Left hindlimb (tissue), 1 donor: ENCODE measurements at places on chromosomes 12 and 14.

DNA sequence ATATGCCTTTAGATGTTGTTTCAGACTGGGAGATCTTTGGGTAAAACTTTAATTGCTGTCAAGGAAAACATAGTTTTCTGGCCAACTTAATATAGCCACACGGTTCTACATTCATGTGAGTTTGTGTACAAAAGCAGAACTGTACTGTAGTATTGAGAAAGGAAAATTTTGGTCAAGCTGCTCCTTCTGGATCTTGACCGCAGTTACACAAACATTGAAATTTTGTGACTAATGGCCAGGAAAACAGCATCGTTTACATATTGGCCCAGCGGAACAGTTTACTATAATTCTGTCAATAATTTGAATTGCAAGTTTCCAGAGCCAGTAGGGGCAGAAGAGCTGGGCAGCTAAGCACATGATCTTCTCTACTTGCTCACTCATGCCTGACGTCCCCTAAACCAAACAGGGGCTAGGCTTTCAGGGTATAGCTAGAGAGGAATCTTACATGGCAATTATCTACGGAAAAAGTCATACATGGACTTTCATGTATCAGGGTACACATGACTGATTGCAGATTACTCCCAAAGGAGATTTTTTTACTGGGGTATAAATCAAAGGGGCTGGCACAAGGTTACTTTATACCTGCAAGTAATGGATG is 11.4 kb upstream of the ART4 start:
- no peak for DNase-seq

DNA sequence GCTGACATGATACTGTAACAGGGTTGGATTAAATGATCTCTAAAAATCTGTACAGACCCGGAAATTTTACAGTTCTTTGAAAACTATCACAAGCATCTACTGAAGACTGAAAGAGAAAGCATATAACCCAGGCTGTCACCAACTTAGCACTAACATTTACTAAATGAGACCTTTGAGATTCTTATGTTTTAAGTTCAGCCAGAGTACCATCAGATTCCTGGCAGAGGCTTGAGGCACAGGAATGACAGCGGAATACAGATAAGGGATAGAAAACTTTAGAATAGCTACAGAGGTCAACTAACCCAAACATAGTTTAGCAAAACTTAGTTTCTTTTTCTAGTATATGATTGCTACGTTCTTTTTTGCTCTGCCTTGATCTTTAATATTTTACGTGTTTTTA is 91.6 kb upstream of the FERMT2 start:
- DNase-seq = no peak

- DNase-seq = no peak
Observed at GRCh38 chr12:26255893-26256645, 60.7 kb downstream of the SSPN start.

- DNase-seq = no peak
Observed at GRCh38 chr14:100894416-100894815, 9.1 kb downstream of the RTL1 start.

- DNase-seq = no peak
Observed at GRCh38 chr12:57815177-57816000, 3.1 kb downstream of the AVIL start.

DNA sequence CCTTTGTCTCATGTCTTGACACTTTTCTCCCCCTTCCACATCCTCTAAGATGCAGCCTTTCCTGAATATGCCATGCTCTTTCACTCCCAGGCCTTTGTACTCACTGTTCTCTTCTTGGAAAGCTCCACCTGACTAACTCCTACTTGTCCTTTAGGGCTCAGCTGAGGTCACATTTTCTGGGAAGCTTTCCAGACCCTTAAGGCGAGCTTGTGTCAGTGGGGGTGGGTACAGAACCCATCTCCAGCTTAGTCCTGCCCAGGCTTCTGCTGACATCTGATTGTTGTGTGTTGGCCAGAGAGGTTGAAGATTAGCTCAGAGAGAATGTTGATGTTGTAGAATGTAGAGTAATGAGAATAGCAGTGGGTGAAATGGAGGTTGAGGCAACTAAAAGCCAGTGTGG is 2.9 kb upstream of the TSFM start:
- DNase-seq = no peak

DNA sequence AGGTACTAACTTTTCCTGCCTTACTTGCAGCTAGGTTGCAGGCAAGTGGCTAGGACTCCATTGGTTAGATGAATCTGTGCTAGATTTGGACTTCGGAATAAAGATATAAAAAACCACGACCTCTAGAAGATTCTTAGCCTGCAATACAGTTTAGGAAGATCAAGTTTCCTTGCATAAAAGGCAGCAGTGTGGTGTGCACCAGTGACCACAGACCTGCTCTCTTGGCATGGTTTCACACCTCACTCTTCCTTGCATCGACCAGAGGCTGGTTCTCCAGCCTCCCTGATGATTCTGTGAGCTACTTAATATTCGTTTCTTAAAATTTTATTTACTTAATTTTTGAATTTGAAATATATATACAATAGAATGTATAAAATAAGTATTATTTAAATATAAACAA is 9.8 kb downstream of the KLHDC1 start:
- DNase-seq = no peak

DNA sequence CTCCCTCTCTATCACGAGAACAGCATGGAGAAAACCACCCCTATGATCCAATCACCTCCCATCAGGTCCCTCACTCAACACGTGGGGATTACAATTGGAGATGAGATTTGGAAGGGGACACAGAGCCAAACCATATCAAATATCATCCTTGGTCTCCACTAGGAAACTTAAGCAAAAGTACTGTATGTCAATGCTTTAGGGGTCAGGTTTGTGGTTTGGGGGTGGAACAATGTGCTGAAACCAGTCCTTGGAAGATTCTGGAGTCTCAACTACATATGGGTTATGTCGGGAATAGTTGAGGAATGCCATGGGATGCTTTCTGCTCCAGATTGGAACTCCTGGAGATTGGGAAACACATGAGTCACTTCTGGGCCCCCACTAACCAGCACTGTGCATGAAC is 48.3 kb upstream of the CCDC63 start:
- DNase-seq = no peak

- no peak for DNase-seq
Observed at GRCh38 chr12:6215120-6215807, 15.1 kb downstream of the CD9 start.

DNA sequence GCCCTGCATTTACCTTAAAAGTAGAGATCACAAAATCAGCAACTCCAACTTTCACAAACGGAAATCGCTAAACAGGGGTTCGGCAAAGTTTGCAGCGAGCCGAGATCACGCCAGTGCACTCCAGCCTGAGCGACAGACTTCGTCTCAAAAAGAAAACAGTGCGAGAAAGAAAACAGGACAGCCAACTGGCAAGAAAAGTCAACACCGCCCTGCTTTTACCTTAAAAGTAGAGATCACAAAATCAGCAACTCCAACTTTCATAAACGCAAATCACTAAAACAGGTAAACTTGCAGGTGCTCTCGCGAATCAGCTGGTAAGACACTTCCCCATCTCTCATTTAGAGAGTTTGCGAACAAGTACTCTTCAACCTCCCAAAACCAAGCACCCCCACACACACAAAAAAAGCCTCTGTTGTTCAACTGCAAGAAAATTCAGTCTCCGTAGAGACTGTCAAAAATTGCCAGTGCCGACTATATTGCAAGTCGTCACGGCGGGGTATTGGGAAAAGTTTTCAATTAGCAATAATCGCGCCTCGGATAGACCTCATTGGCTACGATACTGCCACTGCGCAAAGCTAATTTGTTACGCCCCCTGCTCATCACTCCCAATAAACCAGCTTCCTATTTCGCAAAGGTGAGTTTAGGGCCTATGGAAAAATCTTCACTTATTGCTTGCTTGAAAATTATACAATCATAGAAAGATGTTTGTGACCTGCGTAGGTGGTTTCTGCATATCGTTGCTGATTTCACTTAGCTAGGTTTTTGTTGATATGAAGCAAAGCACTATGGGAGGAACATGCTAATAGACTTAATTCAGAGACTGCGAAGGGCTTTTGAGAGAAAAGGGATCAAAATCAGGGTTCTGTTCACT is at the start of gene RNU4-1:
Gene RNU4-1, minus strand, starts transcription at position 577 of the 871 bp plus-strand sequence.
- peak; percentile 85 for DNase-seq

GRCh38 chr12:15939111-15939510 is 28.0 kb downstream of the DERA start:
- DNase-seq = no peak

- no peak for DNase-seq
Observed at GRCh38 chr14:95817271-95817670, 59.4 kb upstream of the TUNAR start.

- no peak for DNase-seq
Observed at GRCh38 chr14:49159081-49159480, 427.1 kb downstream of the RPS29 start.

- no peak for DNase-seq
Observed at GRCh38 chr12:56431288-56431687, 17.9 kb downstream of the TIMELESS start.

GRCh38 chr12:51818566-51819300 is 29.8 kb downstream of the FIGNL2 start:
- DNase-seq = no peak

- peak; percentile 91 for DNase-seq
Observed at GRCh38 chr12:124786061-124786964, 77.4 kb downstream of the SCARB1 start.

DNA sequence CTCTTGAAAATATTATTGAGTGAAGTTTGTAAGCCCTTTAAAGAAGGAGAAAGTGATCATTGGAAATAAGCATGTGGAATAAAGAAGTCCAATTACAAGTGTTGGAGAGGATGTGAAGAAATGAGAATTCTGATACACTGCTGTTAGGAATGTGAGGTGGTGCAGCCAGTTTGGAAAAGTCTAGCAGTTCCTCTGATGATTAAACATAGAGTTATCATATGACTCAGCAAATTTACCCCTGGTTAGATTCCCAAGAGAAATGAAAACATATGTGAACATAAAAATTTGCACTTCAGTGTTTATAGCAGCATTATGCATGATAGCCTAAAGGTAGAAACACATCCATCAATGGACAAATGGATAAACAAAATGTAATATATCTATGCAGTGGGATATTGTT is 319.9 kb downstream of the AEBP2 start:
- no peak for DNase-seq

- no peak for DNase-seq
Observed at GRCh38 chr12:34287986-34288962, 266.0 kb downstream of the ALG10 start.

DNA sequence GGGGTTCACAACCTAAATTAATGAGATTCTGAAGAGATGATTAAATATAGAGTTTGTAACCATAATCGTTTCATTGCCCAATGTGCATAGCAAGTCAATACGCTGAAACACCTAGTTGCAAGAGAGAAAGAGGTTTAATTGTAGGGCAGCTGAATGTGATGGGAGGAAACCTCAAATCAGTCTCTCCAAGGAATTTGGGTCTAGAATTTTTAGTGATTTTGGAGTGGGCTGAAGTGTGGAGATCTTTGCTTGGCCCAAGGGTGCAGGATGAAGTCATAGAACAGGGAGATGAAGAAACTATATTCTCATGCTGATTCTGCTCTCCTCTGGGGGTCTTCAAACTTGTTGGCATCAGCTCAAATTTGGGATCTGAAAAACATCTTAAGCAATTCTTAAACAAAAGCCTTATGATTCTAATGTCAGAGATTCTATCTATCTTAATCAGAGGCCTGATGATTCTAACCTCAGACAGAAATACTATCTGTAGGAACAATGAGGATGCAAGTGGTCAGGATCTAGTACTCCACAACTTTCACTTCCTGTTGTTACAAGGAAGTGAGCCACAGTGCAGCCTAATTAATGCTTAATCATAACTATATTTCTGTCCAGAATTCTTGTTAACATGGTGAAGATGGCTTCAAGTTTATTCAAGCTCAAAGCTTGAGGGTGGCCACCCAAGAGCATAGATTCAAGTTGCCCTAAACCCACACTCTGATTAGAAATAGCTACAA is 80.2 kb upstream of the FUT8 start:
- DNase-seq = no peak

GRCh38 chr12:79016181-79016580 is 151.6 kb downstream of the SYT1 start:
- DNase-seq = no peak

DNA sequence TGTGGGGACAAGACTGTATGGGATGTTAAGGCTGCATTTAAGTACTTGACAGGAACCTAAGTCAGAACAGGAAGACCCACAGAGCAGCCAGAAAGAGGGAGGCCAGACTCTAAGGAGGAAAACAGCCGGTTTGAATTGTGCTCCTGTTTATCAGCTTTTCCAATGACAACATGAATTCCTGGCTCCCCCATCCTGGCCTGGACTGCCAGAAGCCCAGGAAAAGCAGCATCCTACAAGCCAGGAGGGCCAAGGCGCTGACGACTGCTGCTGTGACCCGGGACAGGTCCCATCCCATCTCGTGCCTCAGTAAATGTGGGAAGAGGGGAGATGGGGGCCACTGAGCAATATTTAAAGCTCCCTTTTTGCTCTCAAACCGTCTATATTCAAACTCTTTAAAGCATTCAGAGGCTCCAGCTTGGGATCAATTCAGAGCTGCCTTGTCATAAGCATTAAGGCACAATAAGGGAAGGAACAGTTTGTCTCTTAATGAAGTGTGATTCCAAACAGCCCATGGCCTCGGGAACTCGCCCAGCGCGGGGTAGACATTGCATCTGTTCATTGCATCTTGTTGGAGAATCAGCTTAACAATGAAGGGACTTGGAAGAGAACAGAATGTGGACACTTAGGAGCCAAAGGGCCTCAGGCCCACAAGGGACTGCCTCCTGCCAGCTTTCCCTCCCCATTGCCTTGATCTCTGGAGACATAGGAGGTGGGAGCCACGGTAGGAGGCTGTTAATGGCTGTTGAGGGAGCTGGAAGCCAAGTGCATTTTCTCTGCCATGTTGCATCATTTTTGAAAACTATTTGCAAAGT is 49.6 kb downstream of the CMKLR1 start:
- DNase-seq = peak; percentile 82

DNA sequence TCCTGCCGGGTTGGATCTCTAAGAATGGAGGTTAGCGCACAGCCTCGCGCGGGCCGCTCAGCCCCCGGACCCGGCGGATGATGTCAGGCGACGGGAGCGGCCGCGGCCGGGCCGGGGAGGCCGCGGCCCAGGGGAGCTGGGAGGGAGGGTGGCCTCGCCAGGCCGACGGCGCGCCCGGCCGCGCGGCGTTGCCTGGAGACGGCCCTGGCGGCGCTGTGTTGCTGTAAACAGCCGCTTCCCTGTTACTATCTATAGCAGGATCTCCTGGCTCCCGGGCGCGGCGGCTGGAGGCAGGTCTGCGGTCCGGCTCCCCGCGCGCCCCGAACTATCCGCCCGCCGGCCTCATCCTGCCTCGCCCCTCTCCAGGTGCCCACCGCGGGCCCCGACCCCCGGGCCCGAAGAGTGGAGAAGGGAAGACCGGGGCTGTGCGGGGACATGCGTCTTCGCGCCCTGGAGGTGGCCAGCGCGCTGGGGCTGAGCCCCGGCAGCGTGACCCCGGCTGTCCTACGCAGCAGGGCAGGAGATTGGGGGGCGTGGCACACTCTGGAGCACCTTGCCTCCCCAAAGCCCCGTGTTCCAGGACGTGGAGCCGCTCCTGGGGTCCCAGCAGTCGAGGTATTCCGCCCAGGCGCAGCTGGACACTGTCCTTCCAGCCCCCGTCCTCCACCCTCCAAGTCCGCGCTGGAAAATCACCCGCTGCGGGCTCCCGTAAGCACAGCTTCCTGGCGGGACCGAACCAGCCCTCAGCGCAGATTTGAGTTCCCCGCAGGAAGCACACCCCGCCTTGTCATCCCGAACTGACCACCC is 1.4 kb upstream of the FOS start:
- DNase-seq = peak; percentile 95
